ENCODE measurements at places on chromosomes 4 and X. TPM values are rescaled to one million over a fixed set of nuclear protein-coding genes. Genes with fewer than 3 reads are reported as not detected.

- H3K27ac ChIP-seq = no peak overlapping the region
- H3K4me3 ChIP-seq = no peak overlapping the region
- no peak for DNase-seq
- no peaks in the 10 kb centered on the region for H3K27me3 ChIP-seq
Observed at GRCh38 chrX:31058284-31058683, 13.6 kb downstream of the FTHL17 start.

DNA sequence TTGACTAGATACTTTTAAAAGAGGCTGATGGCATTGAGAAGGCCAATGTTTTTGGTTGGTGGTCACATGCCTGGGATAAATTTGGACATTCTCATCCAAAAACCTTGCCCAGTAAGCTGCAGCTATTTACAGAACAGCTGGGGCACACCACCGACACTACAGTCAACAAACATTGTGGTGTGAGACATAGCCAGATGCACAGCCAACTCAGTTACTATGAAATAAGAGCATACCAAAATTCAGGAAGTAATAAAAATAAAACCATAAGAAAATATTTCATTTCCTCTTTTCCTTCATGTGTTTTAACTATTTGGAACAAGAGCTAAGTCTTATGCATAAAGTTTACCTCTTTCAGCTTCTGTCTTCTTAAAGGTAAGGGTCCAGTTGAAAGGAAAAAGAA, 8.8 kb downstream of the PPM1K start:
- peaks cover 7% of the 10 kb centered on the region for H3K4me1 ChIP-seq
- H3K27ac ChIP-seq = no peak overlapping the region
- no peaks in the 10 kb centered on the region for H3K27me3 ChIP-seq
- DNase-seq = no peak
- H3K36me3 ChIP-seq = peaks cover 5% of the 10 kb centered on the region
- H3K4me3 ChIP-seq = no peak overlapping the region

GRCh38 chr4:187215438-187215837, 491.8 kb upstream of the FAT1 start:
- H3K4me1 ChIP-seq = no peaks in the 10 kb centered on the region
- H3K4me3 ChIP-seq = no peak overlapping the region
- H3K27ac ChIP-seq = no peak overlapping the region

GRCh38 chrX:72245461-72246089, 6.7 kb upstream of the ERCC6L start:
- no peak for DNase-seq
- H3K27ac ChIP-seq = no peak overlapping the region
- peaks cover 16% of the 10 kb centered on the region for H3K27me3 ChIP-seq
- H3K36me3 ChIP-seq = no peaks in the 10 kb centered on the region
- no peak overlapping the region for H3K4me3 ChIP-seq

The CSAG2 gene
- total RNA-seq = not detected

The ADH1B gene
- 8.4 TPM for total RNA-seq

The NAAA gene
- 23.9 TPM for total RNA-seq

Measured in spinal cord (tissue), 10 donors.